CD4-positive, alpha-beta T cell treated with Interleukin-4 for 4 hours (primary cell): ENCODE measurements at places on chromosomes 16 and 17.

DNA sequence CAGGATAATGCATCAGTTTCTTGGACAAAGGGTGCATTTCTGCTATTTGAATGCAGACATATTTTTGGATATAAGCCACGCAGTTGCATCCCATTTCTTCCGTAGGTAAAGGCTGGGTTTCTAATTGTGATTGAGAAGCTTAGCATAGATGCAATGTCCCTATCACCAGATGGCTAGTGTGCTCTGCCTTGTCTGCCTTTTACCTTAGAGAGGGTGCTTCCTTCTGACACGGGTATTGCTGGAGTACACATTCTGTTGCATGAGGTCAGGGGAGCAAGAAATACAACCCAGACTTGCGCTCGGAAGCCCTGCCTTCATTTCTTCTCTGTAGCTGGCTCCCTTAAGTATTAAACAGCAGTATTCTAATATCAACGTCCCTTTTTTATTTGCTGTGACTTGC lies 337.4 kb downstream of the WWOX start:
- no peak for DNase-seq

- DNase-seq = no peak
Measured at GRCh38 chr16:72753881-72754280, 294.0 kb downstream of the ZFHX3 start.

DNA sequence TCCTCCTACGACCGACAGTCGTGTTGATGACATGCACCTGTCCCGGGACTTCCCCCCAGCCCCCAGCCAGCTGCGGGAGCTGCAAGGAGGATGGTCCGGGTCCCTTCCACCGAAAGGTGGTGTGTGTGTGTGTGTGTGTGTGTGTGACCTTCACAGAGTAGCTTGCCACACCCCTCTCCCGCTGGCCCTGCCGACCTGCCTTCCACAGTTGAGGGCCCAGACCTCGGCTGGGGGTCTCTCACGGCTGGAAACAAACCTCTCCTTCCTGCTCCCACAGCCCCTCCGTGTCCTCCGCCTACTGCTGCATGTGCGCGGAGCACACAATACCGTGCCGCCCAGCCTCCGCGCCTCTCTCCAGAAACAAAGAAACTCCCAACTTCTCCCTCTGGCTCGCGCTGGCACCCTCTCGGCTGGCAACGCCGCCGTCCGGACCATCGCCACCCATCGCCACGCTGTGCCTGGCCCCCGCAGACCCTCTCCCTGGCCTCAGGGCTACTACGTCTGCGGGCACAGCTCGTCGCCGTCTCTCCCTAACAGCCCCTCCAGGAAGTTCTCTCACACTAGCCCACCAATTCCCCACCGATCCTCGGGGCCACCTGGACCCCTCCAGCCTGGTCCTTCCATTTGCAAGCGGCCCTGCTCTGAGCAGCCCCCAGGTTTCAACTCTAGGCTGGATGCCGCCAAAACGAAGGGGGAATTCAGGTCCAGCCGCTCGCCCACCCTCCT lies 81.2 kb downstream of the TIMM22 start:
- no peak for DNase-seq

DNA sequence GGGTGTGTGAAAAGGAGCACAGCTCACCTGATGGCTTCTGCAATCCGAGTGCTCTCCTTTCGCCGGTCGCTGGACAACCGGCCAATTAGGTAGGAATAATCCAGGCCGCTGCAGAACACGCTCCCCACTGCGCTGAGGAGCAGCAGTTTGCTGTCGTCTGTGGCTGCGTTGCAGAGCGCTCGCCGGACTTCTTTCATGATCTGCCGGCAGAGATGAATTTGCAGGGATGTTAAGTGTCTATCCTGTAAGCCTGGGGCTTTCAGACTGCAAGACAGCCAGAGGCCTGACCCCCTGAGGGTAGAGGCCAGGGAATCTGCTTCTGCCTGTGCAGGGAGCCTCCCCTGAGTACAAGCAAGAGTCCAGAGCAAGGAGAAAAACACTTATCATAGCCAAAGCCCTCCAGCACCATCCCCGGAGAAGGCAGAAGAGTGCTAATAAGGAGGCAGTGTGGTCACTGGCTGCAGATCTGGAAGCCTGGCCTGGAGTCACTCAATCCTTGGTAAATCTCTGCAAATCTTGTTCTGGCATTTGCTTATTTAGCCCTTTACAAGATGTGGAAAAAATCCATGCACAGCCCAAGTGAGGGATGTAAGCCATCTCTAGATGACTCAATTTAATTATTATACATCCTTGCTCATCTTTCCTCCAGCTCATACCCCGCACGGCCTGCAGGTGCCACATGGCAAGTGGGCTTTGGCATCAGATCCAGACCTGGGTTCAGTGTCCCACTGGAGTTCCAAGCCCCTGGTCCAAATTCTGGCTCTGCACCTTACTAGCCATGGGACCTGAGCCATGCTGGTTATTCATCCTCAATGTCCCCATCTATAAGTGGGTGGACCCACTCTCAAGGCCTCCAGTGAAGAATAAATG lies 80.2 kb downstream of the DYNLRB2 start:
- no peak for DNase-seq

DNA sequence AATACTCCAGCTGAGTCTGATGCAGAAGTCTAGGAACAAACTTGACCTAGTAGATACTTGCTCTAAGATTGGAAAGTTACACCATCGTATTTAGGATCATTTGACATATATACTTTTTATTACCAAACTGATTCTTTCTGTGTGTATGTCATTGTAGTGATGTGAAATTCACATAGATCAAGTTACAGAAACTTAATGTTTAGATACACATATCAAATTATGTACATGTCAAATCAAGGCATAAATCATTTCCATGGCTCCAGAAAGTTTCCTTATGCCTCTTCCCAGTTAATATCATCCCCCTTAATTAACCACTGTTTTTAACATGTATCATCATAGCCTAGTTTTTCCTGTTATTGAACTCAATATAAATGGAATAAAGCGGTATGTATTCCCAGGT lies 292.0 kb upstream of the CDH11 start:
- no peak for DNase-seq

- no peak for DNase-seq
Measured at GRCh38 chr17:67160791-67161190, 84.2 kb downstream of the HELZ start.

GRCh38 chr16:50857881-50858280 lies 116.0 kb downstream of the CYLD start:
- no peak for DNase-seq

DNA sequence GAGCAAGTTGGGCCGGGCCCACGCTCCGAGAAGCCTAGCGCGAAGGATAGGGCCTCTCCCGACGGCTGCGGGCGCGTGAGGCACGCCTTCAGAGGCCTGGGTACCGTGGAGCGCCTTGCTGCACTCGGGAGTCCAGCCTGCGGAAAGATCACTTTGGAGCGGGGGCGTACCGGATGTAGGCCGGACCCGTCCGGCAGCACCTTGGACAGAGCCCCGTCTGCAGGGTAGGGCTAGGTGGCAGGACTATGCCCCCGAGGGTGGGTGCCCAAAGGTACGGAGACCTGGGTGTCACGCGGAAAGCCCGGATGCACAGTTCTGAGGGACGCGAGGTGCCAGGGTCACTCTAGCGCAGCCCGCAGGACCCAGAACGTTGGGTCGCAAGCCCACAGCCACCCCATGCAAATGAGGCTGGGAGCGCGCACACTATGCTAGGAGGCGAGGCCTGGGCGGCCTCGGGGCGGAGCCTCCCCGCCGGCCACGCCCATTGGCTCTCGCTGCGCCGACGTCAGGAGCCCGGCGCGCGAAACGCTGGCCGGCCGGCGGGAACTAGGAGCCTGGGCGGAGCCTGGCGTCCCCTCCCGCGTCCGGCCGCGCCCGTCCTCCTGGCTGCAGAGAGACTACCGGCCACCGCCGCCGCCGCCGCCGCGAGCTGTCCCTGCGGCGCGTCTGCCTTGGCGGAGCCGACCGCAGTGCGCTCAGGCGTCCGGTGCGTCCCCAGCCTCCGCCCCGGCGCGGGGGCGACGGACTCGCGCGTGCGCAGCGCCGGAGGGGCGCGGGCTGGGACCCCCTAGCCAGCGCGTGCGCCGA lies at the start of gene PAQR4:
Gene PAQR4 (plus strand): TSS at position 611 of the 807 bp plus-strand sequence. CDS start 327 bp downstream, outside the sequence.
- peak; percentile 62 for DNase-seq

GRCh38 chr16:66129196-66129595 lies 237.3 kb upstream of the CDH5 start:
- no peak for DNase-seq

- DNase-seq = no peak
Measured at GRCh38 chr17:6630390-6630789, 10.1 kb downstream of the KIAA0753 start.

- no peak for DNase-seq
Measured at GRCh38 chr17:58001461-58002124, 5.5 kb downstream of the SRSF1 start.
